BJ (cell line): ENCODE measurements at places on chromosomes 3 and 15.
A peak's percentile ranks its signal among the peaks of the same experiment; 100 is the strongest.

DNA sequence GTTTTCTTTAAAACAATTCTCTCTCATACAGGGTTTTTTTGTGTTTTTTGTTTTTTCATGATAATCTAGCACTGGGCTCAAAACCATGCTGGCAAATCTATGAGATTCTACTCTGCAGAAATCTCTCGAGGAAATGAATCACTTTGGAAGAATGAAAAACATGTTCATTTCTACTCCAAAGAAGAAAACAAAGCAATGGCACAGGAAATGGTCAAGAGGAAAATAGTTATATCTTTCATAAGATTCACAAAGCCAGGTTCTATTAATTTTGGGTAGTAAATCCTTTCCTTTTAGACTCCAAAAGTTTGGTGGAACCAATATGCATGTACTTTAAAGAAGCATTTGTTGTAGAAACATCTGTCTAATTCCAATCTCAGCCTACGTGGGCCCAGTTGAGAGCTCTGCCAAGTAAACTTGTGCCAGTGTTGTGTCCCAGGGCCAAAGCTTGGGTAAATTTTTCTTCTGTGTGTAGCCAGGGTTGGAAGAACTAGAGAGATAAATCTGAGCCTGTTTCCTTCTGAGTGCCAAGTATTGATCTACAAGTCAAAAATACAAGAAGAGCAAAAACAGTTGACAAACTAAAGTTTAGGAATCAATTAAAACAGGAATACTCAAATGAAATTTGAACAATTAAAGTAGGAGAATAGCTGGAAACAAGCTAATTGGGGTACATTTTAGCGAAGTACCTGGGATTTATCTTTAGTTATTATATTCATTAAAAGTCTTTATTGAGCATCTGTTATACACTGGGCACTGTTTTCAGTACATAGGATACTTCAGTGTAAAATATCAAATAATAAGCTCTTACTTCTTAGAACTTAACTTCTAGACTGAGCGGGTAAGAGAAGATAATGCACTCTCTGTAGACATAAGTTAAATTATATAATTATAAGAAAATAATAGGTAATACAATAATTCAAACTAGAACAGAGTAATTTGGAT is 657.5 kb upstream of the NECTIN3 start:
- DNase-seq, result peak; percentile 62

GRCh38 chr15:99096894-99097426 is 7.9 kb upstream of the SYNM start:
- no peak for DNase-seq

DNA sequence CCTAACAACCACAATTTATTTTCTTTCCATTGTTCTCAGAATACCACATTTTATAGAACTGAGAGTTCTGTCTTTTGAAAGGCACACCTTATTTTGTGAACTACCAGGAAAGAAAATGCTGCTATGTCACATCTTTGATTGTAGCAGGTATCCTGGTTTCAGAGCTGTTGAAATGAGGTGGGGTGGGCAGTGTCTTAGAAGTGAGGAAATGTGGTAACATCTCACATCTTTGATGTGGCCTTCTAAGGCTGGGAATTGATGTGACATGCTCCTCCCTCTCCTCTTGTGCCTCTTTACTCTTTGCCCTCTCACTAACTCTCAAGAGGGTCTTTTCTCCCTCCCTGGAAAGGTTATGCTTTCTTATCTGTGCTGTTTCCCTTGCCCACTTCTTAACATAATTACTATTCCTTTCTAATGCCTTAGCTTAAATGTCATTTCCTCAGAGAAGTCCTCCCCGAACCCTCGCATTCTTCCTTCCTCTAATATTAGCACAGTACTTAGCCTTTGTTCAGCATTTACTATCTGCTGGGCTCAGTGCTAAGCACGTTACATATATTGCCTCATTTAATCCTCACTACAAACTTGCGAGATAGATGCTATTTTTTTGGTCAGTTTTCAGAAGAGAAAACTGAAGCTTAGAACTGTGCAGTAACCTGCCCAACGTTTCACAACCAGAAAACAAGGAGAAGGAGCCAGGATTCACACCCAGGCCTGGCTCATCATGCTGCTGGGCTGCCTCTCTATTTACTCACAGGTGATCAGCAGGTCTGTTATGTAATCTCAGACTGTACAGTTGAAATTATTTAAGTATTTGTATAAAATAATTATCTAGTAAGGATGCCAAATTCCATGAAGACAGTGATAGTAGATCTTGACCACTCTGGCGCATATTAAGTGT is 24.0 kb upstream of the SPTSSB start:
- no peak for DNase-seq

DNA sequence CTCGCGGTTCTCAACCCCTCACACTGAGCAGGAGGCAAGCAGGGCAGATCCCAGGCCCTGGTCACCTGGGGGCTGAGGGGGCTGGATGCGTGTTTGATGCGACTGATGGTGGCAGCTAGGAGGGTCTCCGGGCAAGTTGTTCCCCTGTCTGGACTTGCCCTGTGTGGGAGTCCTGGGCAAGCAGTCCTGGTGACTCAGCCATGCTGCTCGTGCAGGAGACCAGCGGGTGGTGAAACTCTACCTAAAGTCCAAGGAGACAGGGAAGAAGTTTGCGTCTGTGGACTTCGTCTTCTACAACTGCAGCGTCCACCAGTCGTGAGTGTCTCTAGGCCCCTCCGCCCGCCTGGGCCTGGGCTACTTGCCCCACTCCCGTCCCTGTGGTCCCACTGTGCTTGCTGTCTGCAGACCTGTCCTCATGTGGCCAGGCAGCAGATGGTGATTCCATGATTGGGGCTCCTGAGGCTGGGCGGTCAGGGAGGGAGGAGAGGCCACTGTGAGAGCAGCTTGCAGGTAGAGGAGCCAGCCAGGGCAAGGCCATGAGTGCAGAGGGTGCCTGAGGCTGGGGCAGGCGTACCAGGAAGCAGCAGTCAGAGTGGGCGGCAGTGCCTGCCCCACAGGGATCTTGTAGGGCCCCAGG is 23.1 kb downstream of the PLXNA1 start:
- DNase-seq, result no peak
